ENCODE measurements at places on chromosomes 16 and 17. TPM values are rescaled to one million over a fixed set of nuclear protein-coding genes. Genes with fewer than 3 reads are reported as not detected.

The TRIM25 gene
- total RNA-seq = 18.1 TPM

The PNMT gene
- total RNA-seq = 72.1 TPM

The KLHL10 gene
- 0.79 TPM for total RNA-seq

The MPP2 gene
- 0.79 TPM for total RNA-seq

The TP53TG3C gene
- total RNA-seq = not detected

The CDT1 gene
- total RNA-seq = 11.8 TPM

The HOXB6 gene
- total RNA-seq = not detected

The RCVRN gene
- total RNA-seq = not detected

The UTS2R gene
- not detected for total RNA-seq

The HBA1 gene
- not detected for total RNA-seq

The CLEC18B gene
- 2.5 TPM for total RNA-seq

The WSCD1 gene
- total RNA-seq = not detected

The STX1B gene
- 1.5 TPM for total RNA-seq

The CCL16 gene
- total RNA-seq = not detected

The LPCAT2 gene
- 60.3 TPM for total RNA-seq

The G6PC1 gene
- total RNA-seq = not detected

The NAGS gene
- 2.4 TPM for total RNA-seq

The UNC45B gene
- total RNA-seq = not detected
